ENCODE measurements at places on chromosomes 7 and 10.

- H3K4me3 ChIP-seq = no peak overlapping the region
- no peaks in the 10 kb centered on the region for H3K27me3 ChIP-seq
- H3K4me1 ChIP-seq = no peaks in the 10 kb centered on the region
Measured at GRCh38 chr7:106152313-106152665, 40.2 kb upstream of the SYPL1 start.

GRCh38 chr7:151905353-151905752 lies 28.4 kb upstream of the PRKAG2 start:
- peaks cover 11% of the 10 kb centered on the region for H3K27me3 ChIP-seq
- no peak overlapping the region for H3K27ac ChIP-seq
- H3K4me1 ChIP-seq = no peaks in the 10 kb centered on the region
- H3K4me3 ChIP-seq = no peak overlapping the region
- no peak for DNase-seq
- H3K36me3 ChIP-seq = no peaks in the 10 kb centered on the region

DNA sequence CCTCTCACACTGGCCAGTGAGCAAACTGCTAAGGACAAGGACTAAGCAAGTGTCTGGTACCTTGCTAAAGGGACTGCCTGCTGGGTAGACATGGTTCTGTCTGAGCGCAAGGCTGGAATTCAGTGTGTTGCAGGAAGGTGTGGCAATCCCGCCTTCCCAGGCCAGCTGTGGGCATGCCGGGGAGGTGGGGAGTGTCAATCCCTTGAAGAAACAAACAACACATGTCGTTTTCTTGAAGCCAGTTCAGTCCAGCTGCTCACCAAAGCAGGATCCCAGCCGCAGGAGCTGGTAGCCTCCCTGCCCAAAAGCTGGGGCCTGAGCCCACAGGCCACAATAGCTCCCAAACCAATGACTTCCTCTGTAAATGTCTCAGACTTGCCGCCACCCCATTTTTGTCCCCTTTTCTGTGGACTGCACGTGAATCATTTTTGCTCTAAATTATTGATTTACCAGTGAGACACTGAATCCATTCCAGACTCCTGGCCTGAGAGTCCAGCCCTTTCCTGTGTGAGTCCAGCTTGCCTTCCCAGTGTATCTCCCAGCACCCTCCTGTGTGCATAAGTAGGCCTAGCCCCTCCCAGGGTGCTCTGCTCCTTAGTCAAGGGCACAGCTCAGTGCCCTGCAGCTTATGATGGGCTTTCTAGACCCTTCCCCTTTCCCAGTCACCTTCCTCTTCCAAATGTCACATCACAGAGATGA lies 166.8 kb downstream of the RGS10 start:
- H3K4me1 ChIP-seq = no peaks in the 10 kb centered on the region
- no peak overlapping the region for H3K27ac ChIP-seq
- H3K27me3 ChIP-seq = no peaks in the 10 kb centered on the region
- peaks cover 4% of the 10 kb centered on the region for H3K36me3 ChIP-seq
- DNase-seq = no peak

DNA sequence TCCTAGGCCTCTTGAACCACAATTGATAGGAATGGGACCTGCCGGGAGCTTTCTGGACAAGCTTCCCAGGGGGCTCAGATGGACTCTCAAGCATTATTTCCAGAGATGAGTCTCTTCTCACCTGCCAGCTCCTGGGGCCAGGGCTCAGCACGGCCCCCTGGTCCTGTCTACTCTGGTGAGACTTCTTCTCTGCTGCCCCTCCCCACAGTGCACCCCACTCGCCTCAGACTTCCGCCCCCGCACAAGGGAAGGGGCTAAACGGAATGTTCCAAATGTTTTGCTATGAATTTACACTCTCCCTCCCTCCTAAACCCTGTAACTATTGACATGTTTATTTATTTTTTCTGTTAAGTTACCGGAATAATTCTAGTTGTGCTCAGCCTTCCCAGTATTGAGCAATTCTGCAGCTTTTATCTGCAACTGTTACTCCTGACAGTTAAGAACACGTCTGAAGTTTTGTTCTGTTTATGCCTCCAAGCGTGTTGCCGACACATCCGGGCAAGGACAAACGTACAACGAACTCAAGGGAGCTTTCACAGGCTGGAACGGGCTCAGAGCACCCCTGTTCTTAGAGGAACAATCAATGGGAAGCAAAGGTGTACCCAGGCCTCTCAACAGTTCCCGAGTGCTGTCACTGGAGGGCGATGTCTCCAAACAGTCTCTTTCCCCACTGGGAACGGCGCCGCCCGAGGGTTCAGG lies 55.2 kb downstream of the FHIP2A start:
- H3K36me3 ChIP-seq = no peaks in the 10 kb centered on the region
- no peaks in the 10 kb centered on the region for H3K27me3 ChIP-seq
- H3K4me3 ChIP-seq = no peak overlapping the region
- peaks cover 3% of the 10 kb centered on the region for H3K4me1 ChIP-seq

DNA sequence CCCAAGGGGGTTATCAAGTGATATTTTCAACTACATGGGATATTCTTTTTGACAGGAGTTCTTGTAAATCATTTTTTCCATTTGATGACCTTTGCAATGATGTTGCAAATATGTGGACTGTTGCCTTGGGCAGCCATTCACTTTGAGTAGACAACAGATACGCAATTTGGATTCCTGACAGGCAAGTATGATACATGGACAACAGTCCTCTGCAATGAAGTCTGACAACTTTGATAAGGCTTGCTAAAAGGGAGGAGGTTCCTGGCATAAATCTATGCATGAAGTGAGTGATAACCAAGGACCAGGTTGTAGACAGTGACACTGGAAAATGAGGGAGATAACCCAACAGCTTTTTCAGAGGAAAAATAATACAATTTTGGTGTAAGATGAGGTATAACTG lies 17.7 kb downstream of the LRRD1 start:
- H3K27me3 ChIP-seq = no peaks in the 10 kb centered on the region
- H3K36me3 ChIP-seq = no peaks in the 10 kb centered on the region
- H3K4me1 ChIP-seq = no peaks in the 10 kb centered on the region
- H3K27ac ChIP-seq = no peak overlapping the region
- DNase-seq = no peak

DNA sequence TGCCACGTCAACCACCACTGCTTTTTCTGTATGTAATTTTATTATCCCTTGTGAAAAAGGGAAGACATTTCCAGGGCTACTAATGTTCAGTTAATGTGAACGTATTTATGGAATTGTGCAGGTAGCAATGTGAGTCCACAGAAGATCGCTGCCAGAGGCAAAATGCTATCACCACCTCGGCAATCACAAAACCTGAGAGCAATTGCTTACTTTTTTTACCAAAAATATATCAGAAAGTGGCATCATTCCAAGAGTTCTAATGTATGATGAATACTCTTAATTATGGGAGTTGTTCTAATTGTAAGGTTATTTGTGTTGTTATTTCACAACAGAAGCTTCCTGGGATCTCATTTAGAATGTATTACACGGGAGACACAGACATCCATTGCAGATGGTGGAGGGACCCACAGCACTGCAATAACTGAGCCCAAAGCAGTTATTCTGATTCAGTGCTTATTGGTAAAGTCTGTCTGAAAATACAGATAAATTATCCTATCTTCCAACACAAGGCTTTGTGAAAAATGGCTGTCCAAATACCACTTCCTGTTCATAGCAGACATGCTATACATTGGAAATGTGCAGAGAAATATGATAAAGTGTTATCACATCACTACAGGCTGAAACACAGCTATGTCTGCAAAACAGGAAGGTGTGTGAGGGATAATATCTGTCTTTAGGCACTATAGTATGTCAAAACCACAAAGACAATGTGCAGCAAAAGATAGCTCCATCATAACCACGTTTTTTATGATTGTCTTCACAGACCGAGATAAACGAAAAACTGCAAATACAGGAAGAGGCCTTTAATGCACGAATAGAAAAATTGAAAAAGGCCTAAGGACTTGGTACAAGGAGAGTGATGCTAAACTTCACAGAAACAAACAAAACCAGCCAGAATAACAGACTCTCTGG lies 102.7 kb downstream of the CABCOCO1 start:
- H3K4me3 ChIP-seq = no peak overlapping the region
- no peaks in the 10 kb centered on the region for H3K36me3 ChIP-seq
- no peaks in the 10 kb centered on the region for H3K27me3 ChIP-seq
- no peak for DNase-seq
- H3K4me1 ChIP-seq = peaks cover 5% of the 10 kb centered on the region

DNA sequence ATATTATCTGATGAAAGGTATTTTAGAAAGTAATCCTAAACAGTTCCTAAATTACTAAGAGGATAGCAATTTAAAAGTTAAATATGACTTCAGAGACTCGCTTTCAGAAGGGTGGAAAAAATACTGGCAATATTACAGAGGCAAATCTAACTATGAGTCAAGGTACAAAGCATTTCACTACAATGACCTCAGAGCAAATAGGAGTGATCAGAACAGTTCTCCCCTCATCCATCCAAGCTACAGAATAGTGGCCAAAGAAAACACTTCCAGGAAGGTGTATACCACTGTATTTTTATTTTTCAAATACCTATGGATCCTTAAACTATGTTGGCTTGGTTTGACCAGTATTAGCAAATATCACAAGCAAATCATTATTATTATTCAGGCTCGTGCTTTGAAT lies 112.8 kb upstream of the ODAD2 start:
- H3K4me1 ChIP-seq = no peaks in the 10 kb centered on the region
- H3K36me3 ChIP-seq = no peaks in the 10 kb centered on the region
- no peak overlapping the region for H3K4me3 ChIP-seq
- no peak overlapping the region for H3K27ac ChIP-seq
- H3K27me3 ChIP-seq = no peaks in the 10 kb centered on the region

GRCh38 chr10:35074266-35074665 lies 15.9 kb downstream of the CUL2 start:
- no peak for DNase-seq
- H3K36me3 ChIP-seq = peaks cover 5% of the 10 kb centered on the region
- H3K4me3 ChIP-seq = no peak overlapping the region
- no peaks in the 10 kb centered on the region for H3K27me3 ChIP-seq

- no peak overlapping the region for H3K4me3 ChIP-seq
- H3K27ac ChIP-seq = no peak overlapping the region
- no peaks in the 10 kb centered on the region for H3K27me3 ChIP-seq
- DNase-seq = no peak
- no peaks in the 10 kb centered on the region for H3K4me1 ChIP-seq
- H3K36me3 ChIP-seq = no peaks in the 10 kb centered on the region
Measured at GRCh38 chr10:47113907-47114500, 186.0 kb upstream of the GDF10 start.

DNA sequence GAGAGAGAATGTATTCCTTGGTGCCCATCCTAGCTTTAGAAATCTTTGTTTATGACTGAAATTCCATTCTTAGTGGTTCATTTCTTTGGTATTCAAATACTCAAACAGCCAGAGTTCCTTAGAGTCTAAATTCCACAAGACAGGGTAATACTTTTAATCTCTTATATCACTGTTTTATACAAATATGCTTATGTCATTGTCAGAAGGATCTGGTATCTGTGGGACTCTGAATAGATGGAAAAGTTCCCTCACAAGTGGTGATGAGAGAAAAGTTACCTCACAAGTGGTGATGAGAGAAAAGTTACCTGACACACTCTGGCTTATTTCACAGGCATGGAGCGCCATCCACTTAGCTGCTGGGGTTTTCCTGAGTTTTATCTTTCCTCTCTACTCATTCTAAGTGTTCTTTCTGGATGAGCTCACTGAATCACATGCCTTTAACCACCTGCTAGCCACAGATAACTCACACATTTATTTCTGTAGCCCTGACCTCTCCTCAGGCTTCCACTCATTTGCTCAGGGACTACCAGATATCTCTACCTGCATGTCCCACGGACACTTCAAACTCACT lies 784.0 kb downstream of the SUGCT start:
- no peak for DNase-seq
- H3K36me3 ChIP-seq = no peaks in the 10 kb centered on the region
- no peaks in the 10 kb centered on the region for H3K27me3 ChIP-seq
- H3K27ac ChIP-seq = no peak overlapping the region

All from thymus (tissue), 14 donors.